Pancreas (tissue), 10 donors: ENCODE measurements at places on chromosomes 6 and 20. TPM values are rescaled to one million over a fixed set of nuclear protein-coding genes. Genes with fewer than 3 reads are reported as not detected.

DNA sequence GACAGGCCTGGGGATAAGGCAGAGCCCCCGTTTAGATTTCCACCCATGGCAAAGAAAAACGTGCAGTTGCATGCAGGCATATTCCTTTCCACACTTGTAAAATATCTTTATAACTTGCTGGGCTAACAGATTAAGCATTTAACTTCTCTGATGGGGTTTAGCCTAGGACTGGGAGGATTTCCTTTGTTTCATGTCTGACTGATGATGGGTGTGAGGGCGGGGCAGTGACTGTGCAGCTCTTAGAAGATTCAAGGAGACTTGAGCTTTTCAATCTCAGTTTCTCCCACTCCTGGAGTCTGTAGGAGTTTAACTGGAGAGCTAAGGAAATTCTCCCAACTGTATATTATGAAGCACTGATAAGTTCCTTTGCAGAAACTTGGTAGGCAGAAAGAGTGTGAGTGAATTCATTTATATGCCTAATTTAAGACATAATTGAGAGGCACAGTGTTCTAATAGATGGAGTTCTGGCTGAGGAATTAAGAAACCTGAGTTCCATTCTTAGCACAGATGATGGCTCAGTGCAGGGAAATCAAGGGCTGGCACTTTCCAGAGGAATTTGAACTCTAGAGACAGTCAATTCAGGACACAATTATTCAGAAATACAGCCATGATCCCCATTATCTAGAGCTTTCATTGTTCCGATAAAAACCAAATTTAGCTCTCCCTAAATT is 214.6 kb upstream of the CNR1 start:
- H3K4me1 ChIP-seq = no peaks in the 10 kb centered on the region
- H3K36me3 ChIP-seq = no peaks in the 10 kb centered on the region
- no peak overlapping the region for H3K27ac ChIP-seq
- H3K27me3 ChIP-seq = no peaks in the 10 kb centered on the region

- no peaks in the 10 kb centered on the region for H3K27me3 ChIP-seq
- H3K27ac ChIP-seq = no peak overlapping the region
- peak overlapping the region; percentile 68 for H3K4me3 ChIP-seq
- peaks cover 11% of the 10 kb centered on the region for H3K4me1 ChIP-seq
Measured at GRCh38 chr6:26539071-26539615, 977 bp downstream of the HMGN4 start.

DNA sequence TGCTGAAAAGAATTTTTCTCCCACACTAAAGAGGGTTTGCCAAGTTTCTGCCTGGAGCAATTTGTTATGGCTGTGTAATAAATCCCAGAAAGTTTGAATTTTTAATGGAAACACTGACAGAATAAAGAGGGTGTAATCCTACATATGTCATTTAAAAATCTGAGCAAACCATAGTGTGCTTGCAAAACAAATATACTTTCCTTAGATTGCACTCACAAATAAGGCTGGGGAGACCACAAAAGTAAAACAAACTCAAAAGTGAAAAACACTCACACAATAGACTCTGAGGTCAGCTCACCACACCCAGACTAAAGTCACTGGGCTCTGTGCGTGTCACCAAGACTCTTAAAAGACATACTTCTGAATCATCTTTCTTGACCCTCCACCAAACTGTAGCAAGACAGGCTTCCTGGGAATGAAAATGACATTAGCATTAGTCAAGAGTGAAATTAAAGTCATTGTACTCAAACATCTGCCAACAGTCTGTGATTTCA is 4.8 kb upstream of the ATXN1 start:
- no peak overlapping the region for H3K4me3 ChIP-seq
- H3K27ac ChIP-seq = no peak overlapping the region
- no peaks in the 10 kb centered on the region for H3K36me3 ChIP-seq
- DNase-seq = no peak

DNA sequence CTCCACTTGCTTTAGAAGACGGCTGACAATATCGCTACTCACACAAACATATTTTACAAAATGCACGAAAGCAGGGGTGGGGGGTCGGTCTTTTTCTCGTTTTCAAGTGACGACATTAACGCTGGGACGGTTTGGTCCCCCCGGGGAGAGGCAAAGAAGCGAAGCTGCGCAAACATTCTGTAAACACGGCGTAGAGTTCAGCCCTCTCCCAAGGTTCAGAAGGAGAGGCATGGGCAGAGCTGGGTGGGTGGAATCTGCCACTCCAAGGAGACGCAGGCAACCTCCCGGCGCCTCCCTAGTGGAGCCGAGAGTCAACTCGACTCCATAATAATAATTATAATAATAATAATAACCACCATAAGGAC is 2.4 kb downstream of the NKX2-2 start:
- H3K4me3 ChIP-seq = no peak overlapping the region
- H3K27me3 ChIP-seq = peaks cover 56% of the 10 kb centered on the region
- H3K4me1 ChIP-seq = peaks cover under 1% of the 10 kb centered on the region
- H3K36me3 ChIP-seq = no peaks in the 10 kb centered on the region
- no peak overlapping the region for H3K27ac ChIP-seq

GRCh38 chr20:57528148-57528547 is 3.2 kb upstream of the CTCFL start:
- H3K4me3 ChIP-seq = no peak overlapping the region
- H3K27ac ChIP-seq = no peak overlapping the region
- no peaks in the 10 kb centered on the region for H3K4me1 ChIP-seq
- H3K36me3 ChIP-seq = no peaks in the 10 kb centered on the region

The SLC17A4 gene
- total RNA-seq = 9.8 TPM

The MRPL2 gene
- 29.7 TPM for total RNA-seq
